ENCODE measurements at places on chromosomes 2 and 18. TPM values are rescaled to one million over a fixed set of nuclear protein-coding genes. Genes with fewer than 3 reads are reported as not detected.

Gene BBS5
- total RNA-seq: 5.5 TPM

Gene TFCP2L1
- not detected for total RNA-seq

Gene DCDC2C
- total RNA-seq: not detected

Gene FAM228A
- not detected for total RNA-seq

Gene UGT1A5
- total RNA-seq: not detected

Gene FEV
- total RNA-seq: not detected

Gene RDH14
- total RNA-seq: 19.4 TPM

Gene CPO
- 0.48 TPM for total RNA-seq
